ENCODE measurements at places on chromosomes 6 and 20. TPM values are rescaled to one million over a fixed set of nuclear protein-coding genes. Genes with fewer than 3 reads are reported as not detected.

The HEBP2 gene
- total RNA-seq = 15.2 TPM

The TFAP2B gene
- total RNA-seq = not detected

The ATG5 gene
- total RNA-seq = 39.0 TPM

The DEFB124 gene
- not detected for total RNA-seq

The TLDC2 gene
- total RNA-seq = not detected

The RRAGD gene
- total RNA-seq = 4.4 TPM

The KIF25 gene
- total RNA-seq = not detected

DNA sequence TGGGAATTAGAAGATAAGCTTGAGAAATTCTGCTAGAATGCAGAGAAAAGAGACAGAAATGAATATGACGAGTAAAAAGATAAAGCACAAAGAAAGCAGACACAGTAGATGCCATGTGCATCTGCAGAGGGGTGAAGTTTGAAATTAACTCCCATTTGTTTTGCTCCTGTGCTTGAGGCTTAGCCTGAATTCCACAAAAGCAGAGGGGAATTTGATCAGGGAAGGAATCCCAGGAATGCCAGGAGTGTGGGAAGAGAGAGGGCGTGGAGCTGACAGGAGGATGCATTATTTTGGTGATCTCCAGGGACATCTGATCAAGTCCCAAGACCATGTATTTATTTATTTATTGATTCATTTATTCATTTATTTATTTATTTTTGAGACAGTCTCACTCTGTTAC is 55.6 kb downstream of the SLC22A1 start:
- no peak for DNase-seq

- DNase-seq = no peak
Observed at GRCh38 chr6:91654357-91654756, 1067.5 kb upstream of the MAP3K7 start.

GRCh38 chr6:86456821-86457220 is 480.5 kb upstream of the HTR1E start:
- DNase-seq = no peak

GRCh38 chr6:158817728-158818580 is 1.2 kb downstream of the EZR start:
- peak; percentile 87 for DNase-seq

GRCh38 chr20:4729265-4729664 is 7.6 kb downstream of the PRND start:
- no peak for DNase-seq

GRCh38 chr6:109458774-109459531 is 3.4 kb upstream of the MICAL1 start:
- DNase-seq = peak; percentile 42

DNA sequence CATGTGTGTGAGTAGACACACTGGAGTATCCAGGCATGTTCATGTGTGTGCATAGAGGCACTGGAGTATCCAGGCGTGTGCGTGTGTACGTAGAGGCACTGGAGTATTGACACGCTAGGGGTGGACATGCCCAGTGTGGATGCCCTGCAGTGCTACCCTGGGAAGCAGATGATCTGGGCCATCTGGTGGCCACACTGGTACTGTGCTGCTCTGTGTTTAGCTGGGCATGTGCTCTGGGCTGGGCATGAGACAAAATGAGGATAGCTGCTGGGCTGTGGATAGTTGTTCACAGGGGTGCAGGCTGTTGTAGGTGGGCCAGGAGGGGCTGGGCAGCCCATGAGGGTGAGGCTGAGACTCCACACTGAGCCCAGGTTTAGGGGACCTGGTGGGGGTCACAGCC is 24.0 kb upstream of the NPBWR2 start:
- no peak for DNase-seq

GRCh38 chr6:5730585-5731263 is 276.0 kb downstream of the NRN1 start:
- DNase-seq = no peak

DNA sequence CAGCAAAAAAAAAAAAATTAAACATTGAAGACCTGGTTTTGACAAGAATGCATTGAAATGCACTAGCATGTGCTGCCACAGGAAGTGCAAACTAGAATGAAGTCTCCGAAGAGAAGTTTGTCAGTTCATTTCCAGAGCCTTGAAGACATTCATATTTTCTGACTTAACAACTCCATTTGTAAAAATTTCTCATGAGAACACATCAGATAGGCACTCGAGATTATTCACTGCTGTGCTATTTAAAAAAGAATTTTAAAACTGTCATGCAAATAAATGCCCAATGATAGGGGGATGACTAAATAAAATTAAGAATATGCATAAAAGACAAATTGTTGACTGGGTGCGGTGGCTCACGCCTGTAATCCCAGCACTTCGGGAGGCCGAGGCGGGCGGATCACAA is 394.6 kb upstream of the JARID2 start:
- DNase-seq = no peak

DNA sequence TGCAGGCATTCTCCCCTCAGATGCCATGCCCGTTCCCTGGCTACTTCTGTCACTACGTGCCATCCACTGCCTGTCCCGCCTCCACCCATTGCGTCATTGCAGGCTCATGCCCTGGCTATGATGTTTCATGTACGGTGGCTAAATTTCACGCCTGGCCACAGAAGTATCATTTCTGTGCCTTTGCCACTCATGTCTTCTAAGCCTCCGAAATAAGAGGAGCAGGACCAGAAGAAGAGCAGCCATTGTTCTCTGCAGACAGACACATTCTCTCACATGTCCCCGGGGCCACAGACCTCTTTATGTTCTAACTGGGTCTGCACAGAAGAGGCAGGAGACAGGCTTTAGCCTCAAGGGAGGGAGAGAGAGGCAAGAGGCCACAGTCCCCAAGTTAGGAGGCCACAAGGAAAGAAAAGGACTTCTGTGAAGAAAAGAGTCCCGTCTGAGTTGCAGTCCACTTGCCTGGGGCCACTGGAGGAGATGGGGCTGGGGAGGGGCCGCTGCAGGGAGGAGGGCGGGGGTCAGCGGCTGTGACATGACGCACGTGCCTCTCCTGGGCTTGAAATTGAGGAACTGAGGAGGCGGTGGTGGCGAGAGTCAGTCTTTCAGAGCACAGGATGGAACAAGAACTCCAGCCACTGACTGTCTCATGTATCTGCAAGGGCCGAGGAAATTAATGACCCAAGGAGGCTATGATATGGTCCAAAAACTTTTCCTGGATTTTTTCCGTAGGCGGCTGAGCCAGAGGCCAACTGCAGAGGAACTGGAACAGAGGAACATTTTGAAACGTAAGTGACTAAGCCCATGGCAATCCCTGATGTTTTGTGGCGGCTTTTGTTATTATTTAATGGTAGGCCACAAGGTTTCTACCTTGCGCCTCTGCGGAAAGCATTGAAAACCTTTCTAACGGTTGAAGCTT is 55.9 kb downstream of the TBC1D7 start:
- DNase-seq = no peak

Measured in natural killer cell (primary cell).